ENCODE measurements at places on chromosomes 4 and X. TPM values are rescaled to one million over a fixed set of nuclear protein-coding genes. Genes with fewer than 3 reads are reported as not detected.

The HSFX2 gene
- total RNA-seq: not detected

The CFAP47 gene
- 0.12 TPM for total RNA-seq

The CFAP99 gene
- not detected for total RNA-seq

The WDR17 gene
- 4.3 TPM for total RNA-seq

The NDUFA1 gene
- total RNA-seq: 40.5 TPM

The ODAPH gene
- total RNA-seq: not detected

The EIF1AX gene
- total RNA-seq: 45.2 TPM

The XAGE2 gene
- total RNA-seq: not detected

The IL2 gene
- not detected for total RNA-seq

The HSFX3 gene
- total RNA-seq: not detected

The HS3ST1 gene
- total RNA-seq: under 0.01 TPM

The DGKK gene
- total RNA-seq: not detected

The ARHGEF6 gene
- total RNA-seq: 9.4 TPM

The HDAC6 gene
- 30.6 TPM for total RNA-seq

The ADH6 gene
- total RNA-seq: not detected

The BGN gene
- 27.9 TPM for total RNA-seq

All from uterine smooth muscle cell (primary cell).